ENCODE measurements at places on chromosomes 6 and 20. TPM values are rescaled to one million over a fixed set of nuclear protein-coding genes. Genes with fewer than 3 reads are reported as not detected.

DNA sequence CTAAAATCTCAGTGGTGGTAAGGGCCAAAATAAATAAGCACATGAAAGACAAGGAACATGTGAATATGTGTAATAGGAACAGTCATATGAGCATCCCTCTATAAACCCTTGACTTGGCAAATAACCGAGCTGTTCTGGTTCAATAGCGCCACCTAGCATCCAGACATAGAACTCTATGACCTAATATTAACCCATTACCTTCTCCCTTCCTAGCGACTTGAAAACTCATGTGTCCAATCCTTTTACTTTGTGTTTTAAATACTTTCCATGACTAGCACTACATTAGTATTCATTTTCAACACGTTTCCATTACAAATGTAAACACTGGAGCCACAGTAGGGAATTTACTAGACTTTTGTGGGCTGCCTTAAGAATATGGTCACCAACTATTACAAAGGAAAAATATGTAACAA is 279.7 kb downstream of the UST start:
- peaks cover 26% of the 10 kb centered on the region for H3K4me1 ChIP-seq
- no peak overlapping the region for H3K4me3 ChIP-seq
- H3K36me3 ChIP-seq, result no peaks in the 10 kb centered on the region
- H3K27me3 ChIP-seq, result no peaks in the 10 kb centered on the region
- peak overlapping the region; percentile 65 for H3K27ac ChIP-seq

DNA sequence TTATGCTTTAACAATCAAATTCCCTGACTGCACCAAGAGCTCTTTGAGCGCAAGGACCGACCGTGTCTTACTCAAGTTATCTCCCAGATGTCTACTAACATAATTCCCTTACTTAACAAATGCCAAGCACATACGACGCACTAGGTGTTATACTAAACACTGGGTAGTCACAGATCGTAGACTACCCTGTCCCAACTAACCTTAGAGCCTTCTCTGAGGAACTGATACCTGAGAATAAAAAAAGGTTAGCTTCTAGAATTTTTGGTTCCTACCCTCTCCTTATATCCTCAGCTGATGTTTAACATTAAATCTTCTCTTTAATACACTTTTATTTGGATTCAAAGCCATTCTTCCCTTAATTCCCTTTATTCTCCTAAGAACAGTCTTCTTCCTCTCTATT is 38.5 kb downstream of the EPB41L2 start:
- peaks cover 23% of the 10 kb centered on the region for H3K4me1 ChIP-seq
- H3K36me3 ChIP-seq, result no peaks in the 10 kb centered on the region
- H3K27ac ChIP-seq, result no peak overlapping the region

- no peaks in the 10 kb centered on the region for H3K27me3 ChIP-seq
- no peaks in the 10 kb centered on the region for H3K36me3 ChIP-seq
- H3K27ac ChIP-seq, result peak overlapping the region; percentile 6
- peaks cover 58% of the 10 kb centered on the region for H3K4me1 ChIP-seq
- no peak for DNase-seq
- no peak overlapping the region for H3K4me3 ChIP-seq
Measured at GRCh38 chr6:105603788-105604586, 201.1 kb upstream of the PREP start.

DNA sequence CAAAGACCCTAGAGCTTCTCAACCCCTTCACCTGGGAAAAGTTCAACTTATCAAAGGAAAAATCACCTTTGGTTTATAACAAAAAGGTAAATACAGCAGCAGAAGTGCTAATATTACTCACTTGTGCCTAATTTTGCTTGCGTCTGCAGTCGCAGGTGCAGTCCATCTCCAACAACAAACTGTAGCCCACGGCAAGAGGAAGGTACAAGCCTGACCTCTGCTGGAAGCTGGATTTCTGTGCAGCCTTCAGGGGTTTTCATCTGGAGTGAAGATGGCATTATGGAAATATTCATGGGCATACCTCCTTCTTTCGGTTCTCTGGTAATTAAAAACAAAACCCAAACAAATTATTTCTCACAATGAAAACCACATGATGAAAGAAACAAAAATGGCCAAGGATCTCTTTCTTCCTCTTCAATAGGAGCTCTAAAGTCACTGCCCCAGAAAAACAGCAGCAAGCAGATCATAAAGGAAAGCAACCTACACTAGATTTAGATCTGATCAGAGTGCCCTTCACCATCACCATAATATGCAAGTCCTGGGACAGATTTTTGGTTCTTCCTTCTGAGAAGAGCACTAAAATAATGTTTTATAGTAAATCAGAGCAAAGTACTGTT is 7.8 kb downstream of the UBE3D start:
- peaks cover 3% of the 10 kb centered on the region for H3K4me1 ChIP-seq
- H3K27ac ChIP-seq, result no peak overlapping the region
- peak; percentile 70 for DNase-seq
- no peaks in the 10 kb centered on the region for H3K36me3 ChIP-seq

DNA sequence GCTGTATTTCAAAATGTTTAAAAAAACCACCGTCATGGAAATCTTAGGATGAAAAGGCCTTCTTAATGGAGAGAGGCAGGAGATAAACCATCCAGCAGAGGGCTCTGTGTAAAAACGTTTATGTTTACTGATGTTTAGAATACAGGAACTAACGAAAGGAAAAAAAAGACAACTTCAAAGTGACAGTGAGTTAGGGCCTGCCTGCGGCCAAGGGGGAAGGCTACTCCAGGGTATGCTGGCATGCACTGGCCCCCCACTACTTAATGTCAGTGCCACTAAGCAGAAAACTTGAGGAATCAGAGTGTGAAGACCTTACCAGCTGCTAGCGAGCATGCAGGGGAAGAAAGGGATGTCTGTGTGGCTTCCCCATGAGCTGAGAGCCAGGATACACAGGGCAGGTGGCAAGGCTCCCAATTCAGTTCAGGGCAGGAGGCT is 47.7 kb downstream of the AKAP7 start:
- no peaks in the 10 kb centered on the region for H3K36me3 ChIP-seq
- H3K4me3 ChIP-seq, result peak overlapping the region; percentile 33
- peaks cover 2% of the 10 kb centered on the region for H3K4me1 ChIP-seq
- H3K27me3 ChIP-seq, result no peaks in the 10 kb centered on the region
- H3K27ac ChIP-seq, result no peak overlapping the region
- DNase-seq, result peak; percentile 47

GRCh38 chr6:14720411-14721102 is 525.3 kb upstream of the JARID2 start:
- no peak overlapping the region for H3K4me3 ChIP-seq
- DNase-seq, result no peak
- H3K4me1 ChIP-seq, result no peaks in the 10 kb centered on the region
- no peaks in the 10 kb centered on the region for H3K27me3 ChIP-seq
- no peak overlapping the region for H3K27ac ChIP-seq
- H3K36me3 ChIP-seq, result no peaks in the 10 kb centered on the region

Gene ENPP1
- 16.3 TPM for total RNA-seq

- H3K4me1 ChIP-seq, result no peaks in the 10 kb centered on the region
- H3K36me3 ChIP-seq, result peaks cover 41% of the 10 kb centered on the region
- H3K4me3 ChIP-seq, result no peak overlapping the region
- DNase-seq, result no peak
- H3K27me3 ChIP-seq, result no peaks in the 10 kb centered on the region
- no peak overlapping the region for H3K27ac ChIP-seq
Measured at GRCh38 chr20:48962976-48963771, 41.7 kb downstream of the ARFGEF2 start.

Gene RPS6KA2
- 113 TPM for total RNA-seq

Gene THBD
- 0.36 TPM for total RNA-seq

DNA sequence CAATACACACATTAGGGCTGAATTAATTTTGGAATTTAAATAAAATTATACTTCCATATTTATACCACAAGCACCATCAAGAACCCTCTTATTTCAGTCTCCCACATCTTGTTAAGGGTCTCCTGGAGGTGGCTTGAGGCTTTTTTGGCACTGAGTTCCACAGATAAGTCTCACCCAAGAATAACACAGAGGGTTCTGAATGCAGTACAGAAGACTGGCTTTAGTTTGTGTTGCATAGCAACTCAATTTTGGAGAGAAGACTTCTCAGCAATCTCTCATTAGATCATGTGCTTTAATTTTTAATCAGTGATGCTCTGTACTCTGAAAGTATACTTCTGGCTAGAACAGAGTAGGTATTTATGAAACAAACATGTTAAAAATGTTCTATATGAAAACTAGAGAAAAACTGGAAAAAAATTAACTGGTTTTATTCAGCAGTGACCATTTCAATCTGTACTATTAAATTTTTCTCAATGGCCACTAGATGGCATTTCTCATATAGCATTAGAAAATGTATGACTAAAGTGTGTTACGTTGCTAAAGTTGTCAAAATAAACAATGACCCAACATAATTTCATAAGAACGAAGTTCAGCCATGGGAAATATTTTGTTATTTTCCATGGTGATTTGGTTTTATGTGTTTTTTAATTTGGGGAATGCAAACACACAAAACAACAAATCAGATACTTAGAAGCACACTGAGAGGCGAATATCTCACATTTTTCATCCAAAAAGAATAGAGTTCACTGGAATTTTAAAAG is 32.7 kb upstream of the MAP7 start:
- peak; percentile 76 for DNase-seq
- peak overlapping the region; percentile 96 for H3K27ac ChIP-seq

- H3K27ac ChIP-seq, result no peak overlapping the region
- H3K4me3 ChIP-seq, result no peak overlapping the region
Measured at GRCh38 chr6:72084992-72085569, 198.7 kb downstream of the RIMS1 start.

DNA sequence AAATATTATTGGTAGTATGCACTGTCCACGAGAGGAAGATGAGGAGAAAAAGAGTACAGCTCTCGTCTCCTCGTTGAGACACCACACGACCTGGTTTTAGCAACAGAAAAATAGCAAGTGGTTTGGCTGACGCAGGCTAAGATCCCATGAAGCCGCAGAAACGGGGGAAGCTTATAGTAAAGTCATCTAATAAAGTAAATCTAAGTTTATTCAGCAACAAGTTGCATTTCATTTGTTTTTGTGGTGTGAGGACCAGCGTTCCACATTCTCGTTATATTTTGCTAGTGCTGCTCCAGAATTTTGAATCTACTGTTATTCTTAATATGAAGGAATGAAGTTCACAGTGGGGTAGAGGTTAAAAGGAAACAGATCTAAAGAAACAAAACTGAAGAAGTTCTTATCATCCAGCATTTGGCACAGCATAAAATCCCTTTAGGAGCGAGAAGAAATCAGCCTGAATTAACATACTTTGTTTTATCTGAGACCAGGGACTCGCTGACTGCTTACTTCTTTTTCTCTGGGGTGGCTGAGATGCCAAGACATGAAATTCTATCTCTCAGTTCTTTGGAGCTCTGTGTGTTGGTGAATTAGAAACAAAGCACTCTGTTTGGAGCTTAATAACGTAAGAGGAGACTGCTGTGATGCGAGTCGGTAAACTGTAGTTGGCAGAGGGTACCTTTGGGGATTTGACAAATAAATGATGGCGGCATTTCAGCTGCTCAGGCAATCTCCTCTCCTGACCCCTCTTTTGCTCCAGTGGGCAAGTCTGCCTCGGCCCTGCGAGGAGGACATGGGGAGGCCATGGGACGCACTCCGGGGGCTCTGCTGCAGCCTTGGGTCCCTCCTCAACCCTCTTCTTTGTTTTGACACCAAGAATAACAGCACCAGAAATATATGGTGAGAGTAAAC is 24.9 kb upstream of the IRF4 start:
- H3K4me1 ChIP-seq, result no peaks in the 10 kb centered on the region
- peaks cover 12% of the 10 kb centered on the region for H3K27me3 ChIP-seq
- H3K36me3 ChIP-seq, result no peaks in the 10 kb centered on the region
- no peak overlapping the region for H3K4me3 ChIP-seq
- no peak for DNase-seq

- H3K27ac ChIP-seq, result no peak overlapping the region
- no peaks in the 10 kb centered on the region for H3K27me3 ChIP-seq
- DNase-seq, result no peak
- no peaks in the 10 kb centered on the region for H3K4me1 ChIP-seq
Measured at GRCh38 chr6:146095481-146095880, 66.6 kb downstream of the GRM1 start.

Gene CAPN11
- total RNA-seq, result not detected

DNA sequence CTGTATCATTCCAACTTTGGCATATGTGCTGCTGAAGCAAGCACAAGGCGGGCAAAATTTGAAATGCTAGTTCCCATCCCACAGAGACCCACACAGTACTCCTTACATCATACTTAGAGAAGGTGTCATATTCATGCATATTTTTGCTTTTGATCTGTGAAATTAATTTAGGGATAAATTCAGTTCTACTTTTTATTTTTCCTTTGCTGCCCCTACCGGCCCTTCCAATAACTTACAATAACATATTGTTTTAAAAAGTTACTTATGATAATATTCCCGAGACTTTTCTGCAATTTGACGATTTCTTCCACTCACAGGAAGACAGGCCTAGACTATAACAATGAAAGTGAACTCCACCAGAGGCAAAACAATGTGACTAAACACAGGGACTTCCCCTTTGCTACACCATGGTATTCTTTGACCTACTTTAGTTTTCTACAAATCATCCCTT is 35.0 kb downstream of the SESN1 start:
- no peak overlapping the region for H3K4me3 ChIP-seq
- H3K36me3 ChIP-seq, result no peaks in the 10 kb centered on the region
- H3K4me1 ChIP-seq, result peaks cover 8% of the 10 kb centered on the region
- DNase-seq, result no peak

DNA sequence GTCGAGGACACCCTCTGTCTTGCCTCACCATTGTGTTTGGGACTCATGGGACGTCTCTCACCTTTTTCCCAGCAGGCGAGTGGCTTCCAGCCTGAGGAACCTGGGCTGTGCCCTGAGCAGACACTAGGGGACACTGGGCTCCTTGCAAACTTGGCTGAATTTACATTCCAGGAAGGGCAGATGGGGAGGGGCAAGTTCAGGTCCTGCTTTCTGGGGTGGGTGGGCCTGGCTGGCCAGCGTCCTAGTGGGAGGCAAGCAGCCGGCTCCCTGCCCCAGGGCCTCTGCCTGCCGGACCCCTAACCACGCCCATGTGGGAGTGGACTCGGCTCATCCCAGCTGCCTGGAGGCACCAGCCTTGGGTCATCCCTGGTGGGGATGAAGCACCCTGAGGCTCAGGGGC is 48.2 kb upstream of the MLN start:
- no peak overlapping the region for H3K4me3 ChIP-seq
- H3K4me1 ChIP-seq, result peaks cover 2% of the 10 kb centered on the region
- H3K27ac ChIP-seq, result no peak overlapping the region
- peak; percentile 80 for DNase-seq
- no peaks in the 10 kb centered on the region for H3K27me3 ChIP-seq
- H3K36me3 ChIP-seq, result no peaks in the 10 kb centered on the region

Gene HLA-F
- 30.4 TPM for total RNA-seq

GRCh38 chr6:133701633-133702331 is 187.1 kb upstream of the TCF21 start:
- DNase-seq, result peak; percentile 62
- H3K4me3 ChIP-seq, result no peak overlapping the region

GRCh38 chr6:11358904-11359830 is 126.7 kb upstream of the NEDD9 start:
- peak; percentile 75 for DNase-seq
- H3K4me3 ChIP-seq, result no peak overlapping the region
- H3K36me3 ChIP-seq, result no peaks in the 10 kb centered on the region
- H3K27ac ChIP-seq, result no peak overlapping the region

Gene SLC17A3
- not detected for total RNA-seq

DNA sequence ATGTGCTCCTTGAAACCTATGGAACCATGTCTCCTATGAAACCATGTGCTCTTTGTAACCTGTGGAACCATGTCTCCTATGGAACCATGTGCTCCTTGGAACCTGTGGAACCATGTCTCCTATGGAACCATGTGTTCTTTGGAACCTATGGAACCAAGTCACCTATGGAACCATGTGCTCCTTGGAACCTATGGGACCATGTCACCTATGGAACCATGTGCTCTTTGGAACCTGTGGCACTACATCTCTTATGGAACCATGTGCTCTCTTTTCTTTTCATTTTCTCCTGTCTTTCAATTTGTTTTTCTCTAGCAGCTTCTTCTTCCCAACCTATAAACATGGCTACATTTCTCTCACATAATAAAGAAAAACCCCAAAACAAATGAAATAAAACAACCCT is 11.9 kb upstream of the CCN2 start:
- H3K4me3 ChIP-seq, result no peak overlapping the region
- H3K27ac ChIP-seq, result no peak overlapping the region
- no peak for DNase-seq
- H3K36me3 ChIP-seq, result no peaks in the 10 kb centered on the region
- H3K27me3 ChIP-seq, result no peaks in the 10 kb centered on the region

Measured in osteoblast (primary cell).